Astrocyte (in vitro differentiated cells and primary cell): ENCODE measurements at places on chromosomes 4 and X. TPM values are rescaled to one million over a fixed set of nuclear protein-coding genes. Genes with fewer than 3 reads are reported as not detected.

DNA sequence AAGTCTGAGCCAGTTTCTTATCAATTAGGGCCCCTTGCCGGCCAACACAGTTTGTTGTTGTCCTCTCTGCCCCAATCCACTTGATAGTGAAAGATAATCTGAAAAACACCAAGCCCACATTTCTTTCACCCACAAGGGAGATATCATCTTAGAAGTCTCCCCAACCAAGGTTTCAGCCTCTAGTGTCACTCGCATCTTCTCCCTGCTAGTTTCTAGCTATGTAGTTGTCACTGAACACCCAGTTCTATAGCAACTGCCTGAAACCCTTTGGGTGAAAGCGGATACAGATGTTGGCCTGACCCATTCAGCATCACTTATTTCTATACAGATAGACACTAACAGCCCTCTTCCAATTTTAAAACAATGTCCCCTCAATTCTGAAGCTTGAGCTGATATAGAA is 116.3 kb downstream of the BMP15 start:
- DNase-seq = no peak

DNA sequence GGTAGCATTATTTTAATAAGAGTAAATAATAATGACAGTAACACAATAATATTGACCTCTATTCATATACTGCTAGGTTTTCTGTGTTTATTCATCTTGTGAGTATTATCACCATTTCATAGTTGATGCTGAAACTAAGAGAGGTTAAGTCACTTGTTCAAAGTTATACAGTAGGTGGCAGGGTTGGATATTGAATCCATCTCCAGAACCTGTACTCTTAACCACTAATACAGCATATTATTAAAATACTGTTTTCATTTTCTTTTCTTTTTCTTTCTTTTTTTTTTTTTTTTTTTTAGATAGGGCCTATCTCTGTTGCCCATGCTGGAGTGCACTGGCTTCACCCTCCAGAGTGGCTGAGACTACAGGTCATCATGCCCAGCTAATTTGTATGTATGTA is 7.1 kb upstream of the ELF2 start:
- DNase-seq = peak; percentile 16

The SMIM10 gene
- 1.2 and 1.3 TPM in 2 replicates for total RNA-seq

The IQCM gene
- 0.11 and 0.14 TPM in 2 replicates for total RNA-seq

The MAGEE1 gene
- total RNA-seq = 3.2 and 3.9 TPM in 2 replicates

DNA sequence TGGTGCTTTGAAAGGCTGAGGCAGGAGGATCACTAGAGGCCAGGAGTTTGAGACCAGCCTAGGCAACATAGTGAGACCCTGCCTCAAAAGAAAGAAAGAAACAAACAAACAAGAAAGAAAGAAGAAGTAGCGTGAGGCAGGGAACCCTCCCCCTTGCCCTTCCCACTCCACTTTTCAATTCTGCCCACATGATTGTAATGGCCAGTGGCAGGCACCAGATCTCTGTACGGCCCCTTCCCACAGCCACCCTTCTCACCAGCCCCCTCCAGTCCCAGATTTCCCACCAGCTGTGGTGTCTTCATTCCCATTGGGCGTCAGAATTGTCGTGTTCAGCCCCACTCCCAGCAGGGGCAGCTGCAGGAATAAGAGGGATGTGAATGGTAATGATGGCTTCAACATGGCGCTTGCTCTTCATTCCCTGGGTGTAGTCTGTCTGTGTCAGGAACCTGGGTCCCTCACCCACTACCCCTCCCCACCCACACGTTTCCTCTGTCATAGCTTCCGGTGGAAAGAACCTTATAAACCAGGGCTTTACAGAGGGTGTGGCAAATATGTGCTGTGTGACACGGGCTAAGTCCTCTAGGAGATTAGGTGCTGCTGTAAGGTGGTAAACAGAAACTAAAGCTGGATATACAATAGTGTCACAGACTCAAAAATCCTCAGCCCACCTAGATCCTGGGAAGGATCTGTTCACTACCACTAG is at the start of gene IL2RG:
Gene IL2RG (minus strand): TSS at position 437 of the 703 bp plus-strand sequence. CDS start 38 bp downstream, at position 399.
- DNase-seq = no peak

The CT45A3 gene
- not detected in 2 replicates for total RNA-seq

DNA sequence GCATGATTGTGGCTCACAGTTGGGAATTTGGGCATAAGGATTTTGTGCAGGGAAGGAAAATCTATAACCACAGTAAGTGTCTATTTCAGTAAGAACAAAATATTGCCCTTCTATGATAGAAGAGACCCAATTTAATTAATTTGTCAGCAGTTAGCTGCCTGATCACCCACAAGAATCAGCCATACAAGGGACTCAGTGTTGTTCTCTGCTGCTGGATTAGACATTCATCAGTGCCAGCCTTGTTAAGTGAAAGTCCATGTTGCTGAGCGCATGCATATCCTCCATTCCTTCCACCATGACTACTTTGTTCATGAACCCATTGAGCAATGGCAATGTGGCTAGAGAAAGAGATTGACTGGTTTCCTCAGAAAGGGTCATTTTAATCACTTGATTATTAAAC is 125.3 kb upstream of the PDHA2 start:
- no peak for DNase-seq

- DNase-seq = no peak
These were observed 49.6 kb upstream of the BCOR start for GRCh38 chrX:40147126-40147952.

The UGT2A1 gene
- not detected in 2 replicates for total RNA-seq

GRCh38 chr4:147747787-147748454 is 16.0 kb downstream of the ARHGAP10 start:
- no peak for DNase-seq
